ENCODE measurements at places on chromosomes 5 and 9.

- no peak for DNase-seq
Measured at GRCh38 chr9:31574006-31574765, 810.3 kb upstream of the ACO1 start.

DNA sequence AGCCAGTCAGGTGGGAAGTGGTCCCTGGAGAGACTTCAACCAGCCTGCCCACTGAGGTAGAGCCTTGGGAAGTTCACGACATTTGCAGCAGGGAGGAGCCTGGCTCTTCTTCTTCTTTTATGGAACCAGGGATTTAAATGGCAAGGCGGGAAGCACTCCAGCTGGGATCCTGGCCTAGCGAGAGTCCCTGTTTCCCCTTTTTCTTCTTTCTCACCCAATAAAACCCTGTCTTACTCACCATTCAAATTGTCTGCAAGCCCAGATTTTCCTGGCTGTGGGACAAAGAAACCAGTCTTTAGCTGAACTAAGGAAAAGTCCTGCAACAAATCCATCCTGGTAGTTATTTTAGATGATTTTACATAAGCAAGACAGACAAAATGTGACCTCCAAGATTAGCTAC lies 503.7 kb downstream of the CDH10 start:
- no peak for DNase-seq

DNA sequence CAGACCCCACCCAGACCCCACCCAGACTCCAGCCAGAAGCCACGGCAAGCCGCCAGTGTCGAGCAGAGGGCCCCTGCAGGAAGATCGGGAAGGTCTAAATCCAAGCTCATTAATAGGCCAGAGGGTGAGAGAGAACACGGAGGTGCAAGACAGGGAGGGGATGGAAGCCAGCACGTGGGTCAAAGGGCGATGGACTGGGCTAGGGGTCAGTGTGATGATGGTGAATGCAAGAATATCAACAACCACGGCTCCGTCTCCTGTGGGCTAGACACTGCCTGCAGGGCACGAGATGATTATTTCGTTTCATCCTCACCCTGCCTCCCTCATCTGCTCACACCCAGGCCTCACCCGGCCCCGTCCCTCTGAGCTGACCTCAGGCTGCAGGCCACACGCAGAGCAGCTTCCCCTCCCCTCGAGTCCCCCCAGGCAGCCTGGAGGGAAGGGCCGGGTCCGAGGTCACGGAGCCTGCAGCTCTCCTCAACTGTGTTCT lies 122.0 kb downstream of the COL23A1 start:
- DNase-seq = no peak

GRCh38 chr5:165286692-165287091 lies 1781.3 kb downstream of the MAT2B start:
- no peak for DNase-seq

DNA sequence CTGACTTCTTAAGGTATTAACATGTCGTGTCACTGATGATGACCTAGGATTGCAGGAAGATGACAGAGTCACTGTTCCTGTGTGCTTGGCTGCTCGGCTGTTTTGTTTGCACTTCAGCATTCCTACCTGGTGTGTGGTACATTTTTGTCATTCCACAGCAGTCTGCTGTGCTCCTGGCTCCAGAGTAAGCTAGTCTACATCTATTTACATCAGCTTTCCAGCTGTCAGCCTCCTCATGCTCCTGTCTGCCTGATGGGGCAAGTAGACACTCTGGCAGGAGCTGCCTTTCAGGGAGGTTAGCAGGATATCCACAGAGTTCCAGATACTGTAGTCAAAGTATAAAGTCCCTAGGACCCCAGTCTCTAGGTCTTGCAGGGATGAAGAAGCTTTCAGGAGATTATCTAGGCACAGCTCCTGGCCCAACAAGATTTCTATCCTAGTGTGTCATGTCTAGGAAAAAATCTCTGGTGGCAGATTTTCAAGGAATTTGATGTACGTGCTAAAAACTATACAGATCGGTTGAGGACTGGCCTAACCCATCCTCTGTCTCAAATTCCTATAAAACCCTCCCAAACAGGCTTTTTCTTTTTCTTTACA lies 28.4 kb downstream of the RUSC2 start:
- no peak for DNase-seq

- DNase-seq = no peak
Measured at GRCh38 chr9:113927277-113927676, 51.2 kb downstream of the ZNF618 start.

- no peak for DNase-seq
Measured at GRCh38 chr5:67315082-67315989, 118.7 kb upstream of the CD180 start.

GRCh38 chr5:6468104-6468503 lies 19.4 kb downstream of the UBE2QL1 start:
- no peak for DNase-seq

GRCh38 chr9:4243877-4244812 lies 55.7 kb downstream of the GLIS3 start:
- no peak for DNase-seq

- DNase-seq = peak; percentile 47
Measured at GRCh38 chr9:20551835-20552234, 70.5 kb downstream of the MLLT3 start.

DNA sequence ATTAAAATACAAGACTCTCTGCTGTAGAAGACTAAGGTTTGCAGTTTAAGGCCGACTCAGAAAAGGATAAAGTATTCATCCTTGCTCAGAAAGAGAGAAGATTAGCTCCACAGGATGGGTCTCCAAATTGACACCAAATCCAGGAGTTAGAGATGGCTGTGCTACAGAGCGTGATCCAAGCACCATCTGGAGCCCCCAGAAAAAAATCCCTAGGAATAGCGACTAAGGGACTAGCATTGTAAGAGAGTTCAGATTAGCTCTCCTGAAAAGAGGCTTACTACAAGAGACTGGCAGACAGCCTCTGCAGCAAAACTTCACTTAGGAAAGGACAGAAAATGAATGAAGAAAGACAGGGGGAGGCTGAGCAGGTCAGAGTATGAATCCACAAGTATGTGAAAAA lies 3.7 kb downstream of the SIL1 start:
- no peak for DNase-seq

- DNase-seq = no peak
Measured at GRCh38 chr5:127643607-127644006, 5.3 kb upstream of the CTXN3 start.

DNA sequence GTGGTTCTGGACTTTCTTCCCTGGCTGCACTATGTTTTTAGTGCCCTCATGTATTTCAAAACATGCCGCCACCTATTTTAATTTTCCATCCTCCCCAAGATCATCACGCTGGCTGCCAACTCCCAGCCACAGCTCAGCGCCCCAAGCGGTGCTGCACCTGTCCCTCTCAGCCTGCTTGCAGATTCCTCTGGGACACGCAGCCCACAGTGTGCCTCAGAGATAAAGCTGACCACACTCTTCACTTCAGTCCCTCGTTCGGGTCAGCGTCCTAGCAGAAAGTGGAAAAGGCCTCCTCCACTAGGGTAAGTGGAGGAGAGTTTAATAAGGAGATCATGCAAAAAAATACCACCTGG lies 56.2 kb upstream of the CKS2 start:
- no peak for DNase-seq

DNA sequence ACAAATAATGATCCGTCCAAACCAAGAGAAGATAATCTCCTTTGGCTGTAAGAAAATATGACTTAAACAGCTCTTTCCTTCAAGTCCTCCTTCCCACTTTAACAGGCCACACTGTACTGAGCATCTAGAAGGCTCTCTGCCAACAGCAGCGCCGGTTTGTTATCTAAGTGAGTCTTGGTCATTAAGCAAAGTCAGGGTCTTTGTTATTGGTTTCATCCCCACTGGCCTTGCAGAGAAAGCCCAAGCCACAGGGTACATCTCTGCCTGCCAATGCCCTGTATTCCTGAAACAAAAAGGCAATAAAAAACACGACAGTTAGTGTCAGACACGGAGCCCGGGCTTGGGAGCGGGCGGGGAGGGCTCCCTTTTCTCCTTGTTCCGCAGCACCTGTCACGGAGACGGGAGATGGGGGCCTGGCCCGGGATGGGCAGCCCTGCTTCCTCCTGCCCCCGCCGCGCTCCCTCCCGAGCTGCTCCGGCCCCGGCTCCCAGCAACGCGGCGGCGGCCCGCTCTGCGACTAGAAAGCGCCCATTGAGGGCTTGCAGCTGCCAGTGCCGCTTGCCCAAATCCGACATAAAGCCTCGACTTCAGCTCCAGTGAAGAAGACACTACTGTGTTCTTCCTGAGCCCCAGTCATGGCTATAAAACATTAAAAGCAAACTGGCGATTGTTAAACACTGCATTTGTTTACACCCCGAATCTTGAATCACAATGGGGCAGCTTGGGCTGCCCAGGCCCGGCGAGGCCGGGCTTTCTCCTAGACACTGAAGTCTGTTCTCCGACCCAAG lies 28.1 kb upstream of the PIK3R1 start:
- DNase-seq = no peak

DNA sequence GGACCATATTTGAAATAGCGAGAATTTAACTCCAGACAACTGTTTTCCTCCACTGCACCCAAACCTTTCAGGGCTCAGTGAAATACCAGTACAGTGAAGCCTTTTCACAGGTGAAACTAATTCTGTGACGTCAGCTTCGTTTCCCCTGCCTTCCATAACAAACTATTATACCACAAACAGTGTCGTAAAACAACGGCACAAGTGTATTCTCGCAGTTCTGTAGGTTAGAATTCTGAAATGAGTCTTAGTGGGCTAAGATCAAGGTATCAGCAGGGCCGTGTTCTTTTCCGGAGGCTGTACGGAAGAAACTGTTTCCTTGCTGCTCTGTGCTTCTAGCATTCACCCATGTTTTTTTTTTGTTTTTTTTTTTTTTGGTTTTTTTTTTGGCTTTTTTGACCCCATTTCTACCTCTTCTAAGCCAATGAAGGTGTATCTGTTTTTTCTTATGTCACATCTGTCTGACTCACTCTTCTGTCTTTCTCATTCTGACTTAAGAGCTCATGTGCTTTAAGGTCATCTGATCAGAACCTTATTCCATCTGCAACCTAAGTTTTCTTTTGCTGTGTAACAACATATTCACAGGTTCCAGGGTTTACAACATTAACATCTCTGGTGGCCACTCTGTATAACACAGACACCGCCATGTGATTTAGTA lies 20.1 kb downstream of the ISOC1 start:
- no peak for DNase-seq

DNA sequence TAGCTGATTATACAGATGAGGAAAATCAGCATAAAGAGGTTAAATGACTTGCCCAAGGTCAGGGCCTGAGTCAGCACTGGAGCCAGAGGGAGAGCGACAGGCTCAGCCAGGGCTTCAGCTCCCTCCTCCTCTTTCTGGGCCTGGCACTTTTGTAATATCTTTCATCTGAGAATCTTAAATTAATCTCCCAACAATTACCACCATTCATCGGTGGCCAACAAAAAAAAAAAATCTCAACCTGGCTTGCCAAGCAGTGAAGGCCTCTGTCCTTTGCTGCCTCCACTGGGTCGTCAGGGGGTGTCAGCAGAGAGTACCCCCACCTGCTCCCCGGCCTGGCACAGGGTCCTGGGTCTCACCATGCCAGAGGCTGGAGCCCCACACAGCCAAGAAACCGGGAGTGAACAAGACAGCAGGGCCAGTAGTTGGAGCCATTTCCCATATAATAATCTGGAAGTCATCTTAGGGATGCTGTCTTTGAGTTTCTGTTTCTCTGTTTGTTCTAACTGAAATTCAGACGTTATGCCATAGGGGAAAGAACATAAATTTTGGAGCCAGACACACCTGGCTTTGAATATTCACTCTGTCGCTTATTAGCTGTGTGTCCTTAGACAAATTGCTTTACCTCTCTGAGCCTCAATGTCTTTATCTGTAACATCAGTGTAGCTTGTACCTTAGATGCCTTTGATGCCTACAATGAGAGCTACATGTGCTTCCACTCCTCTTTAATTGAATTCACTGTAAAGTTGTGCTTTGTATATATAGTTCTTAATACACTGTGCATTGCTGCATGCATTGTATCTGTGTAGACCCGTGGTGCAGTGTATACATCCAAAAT lies 299.9 kb upstream of the MSX2 start:
- DNase-seq = no peak

GRCh38 chr5:151110992-151111391 lies 30.2 kb upstream of the TNIP1 start:
- DNase-seq = no peak
